ENCODE measurements at places on chromosomes 4 and X.

DNA sequence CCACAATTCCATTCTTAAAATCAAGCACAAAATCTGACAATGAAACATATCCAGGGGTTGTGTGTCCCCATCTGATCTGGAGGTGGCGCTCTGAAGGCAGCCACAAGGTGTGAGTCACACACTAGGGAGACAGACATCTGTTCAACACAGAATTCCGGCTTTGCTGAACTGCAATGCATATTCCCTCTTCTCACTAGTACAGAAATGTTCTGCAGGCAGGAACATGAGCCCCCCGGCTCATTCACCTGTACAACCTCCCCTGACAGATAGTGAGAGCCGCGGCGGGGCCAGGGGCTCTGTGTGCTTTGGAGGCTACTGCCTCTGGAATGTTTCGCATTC is 41.9 kb downstream of the WDR1 start:
- no peak for DNase-seq

- DNase-seq, result no peak
Observed at GRCh38 chr4:145884775-145885174, 53.8 kb downstream of the ZNF827 start.

GRCh38 chr4:176137631-176138030 is 57.8 kb downstream of the SPATA4 start:
- DNase-seq, result no peak

DNA sequence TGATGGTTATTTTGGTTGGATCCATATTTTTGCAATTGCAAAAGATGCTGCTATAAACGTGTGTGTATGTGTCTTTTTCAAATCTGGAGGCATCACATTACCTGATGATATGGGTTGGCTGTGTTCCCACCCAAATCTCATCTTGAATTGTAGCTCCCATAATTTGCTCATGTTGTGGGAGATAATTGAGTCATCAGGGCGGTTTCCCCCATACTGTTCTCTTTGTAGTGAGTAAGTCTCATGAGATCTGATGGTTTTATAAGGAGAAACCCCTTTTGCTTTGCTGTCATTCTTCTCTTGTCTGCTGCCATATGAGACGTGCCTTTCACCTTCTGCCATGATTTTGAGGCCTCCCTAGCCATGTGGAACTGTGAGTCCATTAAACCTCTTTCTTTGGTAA is 33.4 kb downstream of the APOOL start:
- no peak for DNase-seq

DNA sequence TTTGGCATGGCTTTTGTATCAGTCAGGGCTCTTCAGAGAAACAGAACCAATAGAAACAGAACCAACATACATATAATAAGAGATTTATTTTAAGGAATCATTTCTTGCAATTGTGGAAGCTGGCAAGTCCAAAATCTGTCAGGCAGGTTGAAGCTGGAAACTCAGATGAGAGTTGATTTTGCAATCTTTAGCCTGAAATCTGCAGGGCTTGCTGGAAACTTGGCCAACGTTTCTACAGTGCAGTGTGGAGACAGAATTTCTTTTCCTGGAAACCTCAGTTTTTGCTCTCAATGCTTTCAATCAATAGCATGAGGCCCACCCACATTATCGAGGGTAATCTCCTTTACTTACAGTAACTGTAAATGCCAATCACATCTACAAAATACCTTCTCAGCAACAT is 45.4 kb downstream of the COMMD8 start:
- DNase-seq, result no peak

GRCh38 chr4:3867403-3868100 is 101.4 kb downstream of the ADRA2C start:
- no peak for DNase-seq

GRCh38 chr4:41364876-41365275 is 108.1 kb downstream of the UCHL1 start:
- DNase-seq, result no peak

GRCh38 chr4:186201535-186202230 is 10.3 kb downstream of the CYP4V2 start:
- DNase-seq, result peak; percentile 25

DNA sequence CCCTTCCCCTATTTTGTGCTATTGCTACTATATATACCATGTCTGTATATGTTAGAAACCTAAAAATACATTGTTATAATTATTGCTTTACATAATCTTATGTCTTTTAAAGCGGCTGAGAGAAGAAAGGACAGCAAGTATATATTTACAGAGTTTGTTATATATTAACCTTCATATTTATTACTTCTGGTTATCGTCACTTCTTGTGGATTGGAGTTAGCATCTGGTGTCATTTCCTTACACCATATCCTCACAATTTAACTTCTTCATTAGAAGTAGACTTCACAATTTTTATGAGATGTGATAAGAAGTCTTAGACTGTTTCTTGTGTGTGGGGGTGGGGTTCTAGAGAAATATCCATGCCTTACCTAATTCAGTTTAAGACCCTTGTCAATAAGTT is 123.1 kb downstream of the ATXN3L start:
- DNase-seq, result no peak

- no peak for DNase-seq
Observed at GRCh38 chr4:73729534-73730165, 10.7 kb upstream of the CXCL8 start.

- DNase-seq, result no peak
Observed at GRCh38 chr4:146661367-146661766, 22.7 kb downstream of the POU4F2 start.

DNA sequence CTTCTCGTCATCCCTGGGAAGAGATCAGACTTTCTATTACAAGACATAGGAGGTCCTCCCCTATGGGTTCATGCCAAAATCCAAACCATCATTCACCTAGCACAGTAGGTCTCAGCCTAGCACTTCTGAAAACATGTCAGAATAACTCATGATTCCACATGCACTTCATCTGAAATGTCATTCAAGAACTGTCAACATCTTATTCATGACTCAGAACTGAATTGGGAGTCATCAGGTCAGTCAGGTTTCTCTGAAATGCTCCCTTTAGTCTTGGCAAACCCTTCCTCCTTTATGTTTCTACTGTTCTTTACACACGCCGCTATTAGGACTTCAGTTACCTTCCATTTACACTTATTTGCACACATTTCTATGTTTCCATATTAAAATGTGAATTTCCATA is 67.2 kb downstream of the ANTXR2 start:
- DNase-seq, result no peak

GRCh38 chr4:124868495-124868894 is 156.0 kb upstream of the ANKRD50 start:
- no peak for DNase-seq

DNA sequence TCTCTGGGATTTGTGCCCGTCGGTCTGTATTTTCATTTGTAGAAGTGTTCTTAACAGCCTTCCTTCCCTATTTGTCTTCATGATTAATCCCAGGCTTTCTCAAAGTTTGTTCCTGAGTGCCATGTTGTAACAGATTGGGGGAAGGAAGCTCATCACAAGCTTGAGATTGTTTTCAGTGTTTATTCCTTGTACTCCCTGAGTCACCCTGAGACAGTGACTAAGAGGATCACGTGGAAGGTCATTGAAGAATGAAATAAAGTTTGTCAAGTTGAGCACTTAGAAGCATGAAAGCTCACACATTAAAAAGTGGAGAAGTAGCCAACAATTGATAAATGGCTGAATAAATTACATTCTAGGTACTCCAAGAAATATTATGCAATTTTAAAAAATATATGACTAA is 153.5 kb upstream of the FAM241A start:
- DNase-seq, result no peak

DNA sequence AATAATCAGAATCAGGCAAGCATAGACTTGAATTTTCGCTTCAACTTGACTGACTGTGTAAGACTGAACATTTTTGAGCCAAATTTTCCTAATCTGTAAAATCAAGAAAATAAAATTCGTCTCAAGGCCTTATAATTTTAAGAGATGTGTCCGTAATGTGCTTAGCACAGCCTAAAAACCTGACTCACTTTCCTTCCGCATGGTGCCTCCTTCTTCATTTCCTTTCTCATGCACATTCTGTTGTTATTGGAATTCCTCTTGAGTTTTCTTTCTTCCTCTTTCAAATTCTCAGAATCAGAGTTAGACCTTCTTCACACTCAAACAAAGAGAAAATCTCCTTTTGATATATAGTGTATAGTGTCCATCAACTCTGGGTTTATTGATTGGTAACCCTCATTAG is 208.9 kb upstream of the SLIT2 start:
- DNase-seq, result no peak

- no peak for DNase-seq
Observed at GRCh38 chr4:83929550-83929949, 393.6 kb downstream of the GPAT3 start.

GRCh38 chrX:136057567-136057966 is 72.3 kb downstream of the SLC9A6 start:
- no peak for DNase-seq

GRCh38 chr4:25160714-25161592 is 704 bp upstream of the SEPSECS start:
- no peak for DNase-seq

DNA sequence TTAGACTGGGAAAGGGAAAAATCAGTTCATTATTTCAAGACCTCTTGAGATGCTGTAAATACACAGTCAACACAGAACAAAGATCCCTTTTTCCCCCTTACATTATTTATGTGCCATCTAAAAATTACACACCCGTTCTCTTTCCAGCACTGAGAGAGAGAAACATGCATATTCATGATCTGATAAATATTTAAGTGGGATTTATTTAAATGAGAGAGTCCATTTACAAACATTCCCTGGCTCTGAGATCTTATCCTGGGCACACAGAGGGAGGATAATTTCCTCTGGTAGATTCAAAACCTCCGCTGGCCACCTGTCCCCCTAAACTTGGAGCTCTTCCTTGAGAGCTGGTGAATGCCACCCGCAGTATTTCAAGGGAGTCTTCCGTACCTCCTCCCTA is 88.6 kb downstream of the GRIA3 start:
- no peak for DNase-seq

DNA sequence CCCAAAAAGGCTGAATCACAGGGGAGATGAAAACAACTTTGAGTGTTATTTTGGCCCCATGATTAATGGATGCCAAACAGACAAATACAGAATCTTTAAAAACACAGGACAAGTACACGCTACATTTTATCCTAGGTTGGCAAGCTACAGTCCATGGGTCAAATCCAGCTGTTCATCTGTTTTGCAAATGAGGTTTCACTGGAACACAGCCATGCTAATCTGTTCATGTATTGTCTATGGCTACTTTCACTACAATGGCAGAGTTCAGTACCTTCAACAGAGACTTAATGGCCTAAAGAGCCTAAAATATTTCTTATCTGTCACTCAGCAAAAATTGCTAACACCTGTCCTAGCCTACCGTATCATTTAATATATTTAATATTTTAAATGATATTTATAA is 1548.5 kb upstream of the IGFBP7 start:
- DNase-seq, result no peak

GRCh38 chrX:42028109-42028508 is 104.8 kb upstream of the CASK start:
- DNase-seq, result no peak

DNA sequence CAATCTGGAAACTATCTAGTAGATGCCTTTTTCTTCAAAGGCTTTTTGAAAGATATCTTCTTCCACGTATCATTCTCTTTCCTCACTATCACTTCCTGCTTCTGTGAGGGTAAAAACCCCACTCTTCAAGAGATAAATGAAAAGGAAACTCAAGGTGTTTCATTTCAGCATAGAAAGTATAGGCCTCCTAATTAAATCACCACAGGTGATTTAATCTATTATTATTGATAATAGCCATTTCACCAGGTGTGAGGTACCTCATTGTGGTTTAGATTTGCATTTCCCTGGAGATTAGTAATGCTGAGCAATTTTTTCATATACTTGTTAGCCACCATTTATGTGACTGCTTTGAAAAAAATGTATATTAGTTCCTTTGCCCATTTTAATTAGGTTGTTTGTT is 92.0 kb upstream of the EMCN start:
- DNase-seq, result no peak

- no peak for DNase-seq
Observed at GRCh38 chrX:154751203-154751668, 359 bp upstream of the GAB3 start.

DNA sequence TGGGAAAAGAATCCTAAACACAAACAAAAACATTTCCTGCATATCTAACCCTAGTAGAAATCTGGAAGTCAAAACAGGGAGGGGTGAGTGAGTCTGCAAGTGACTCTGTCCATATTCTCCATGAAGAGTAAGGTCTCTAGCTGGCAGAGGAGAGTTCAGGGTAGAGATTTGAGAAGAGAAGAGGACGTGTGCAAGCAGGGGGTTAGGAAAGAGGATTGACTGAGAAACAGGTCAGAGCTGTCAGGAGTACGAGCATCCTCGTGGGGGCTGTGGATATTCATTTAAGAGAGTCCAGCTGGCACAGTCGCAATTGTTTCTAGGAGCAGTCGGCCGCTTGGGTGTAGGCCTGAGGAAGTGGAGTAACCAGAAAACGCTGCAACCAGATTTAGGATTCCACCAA is 27.9 kb downstream of the PROM1 start:
- no peak for DNase-seq

DNA sequence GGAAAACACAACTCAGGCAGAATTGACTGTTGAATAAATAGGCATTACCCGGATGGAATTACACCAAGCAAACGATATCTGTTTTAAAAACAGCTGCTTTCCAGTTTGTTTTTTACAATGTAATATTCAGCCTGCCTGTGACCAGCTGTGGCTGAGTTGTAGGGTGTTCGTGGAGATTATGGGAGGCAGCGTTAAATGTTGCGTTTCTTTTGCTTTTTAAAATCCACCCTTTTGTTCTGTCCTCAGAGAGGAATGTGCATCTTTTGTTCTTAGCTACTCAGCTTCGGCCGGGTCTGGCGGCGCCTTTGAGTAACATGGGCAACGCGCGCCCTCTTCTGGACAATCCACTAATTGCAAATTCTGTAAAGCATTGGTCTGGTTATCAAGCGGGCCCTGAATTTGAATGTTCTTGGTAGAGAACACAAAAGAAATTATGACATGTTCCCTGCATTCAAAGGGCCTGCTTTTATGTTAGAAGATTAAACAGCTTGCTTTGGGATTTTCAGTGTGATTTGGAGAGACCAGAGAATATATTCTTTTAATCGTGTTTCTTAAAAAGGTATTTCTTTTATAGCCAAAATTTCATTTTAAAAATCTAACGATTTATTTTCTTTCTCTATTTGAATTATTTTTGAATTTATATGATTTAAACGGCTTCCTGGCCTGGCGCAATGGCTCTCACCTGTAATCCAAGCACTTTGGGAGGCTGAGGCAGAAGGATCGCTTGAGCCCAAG is 76.3 kb upstream of the TRIM2 start:
- DNase-seq, result peak; percentile 73

DNA sequence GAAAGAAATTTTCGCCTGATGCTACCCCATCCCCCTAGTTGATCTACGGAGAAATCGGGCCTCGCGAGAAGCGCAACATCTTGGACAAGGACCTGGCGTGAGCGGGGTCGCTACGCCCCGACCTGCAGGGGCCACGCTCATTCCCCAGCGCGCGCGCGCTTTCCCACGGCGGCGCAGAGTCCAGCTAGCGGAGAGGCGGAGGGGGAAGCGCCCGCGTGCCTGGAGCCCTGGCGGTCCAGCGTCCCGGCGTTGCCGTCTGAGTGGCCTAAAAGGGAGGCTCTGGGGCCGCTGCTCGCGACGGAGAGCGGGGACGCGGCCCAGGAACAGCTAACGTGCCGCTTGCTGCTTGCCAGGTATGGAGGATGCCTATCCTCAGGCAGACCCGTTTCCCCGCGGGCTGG is 6.0 kb upstream of the SOX3 start:
- no peak for DNase-seq

Measured in stimulated activated CD4-positive, alpha-beta T cell treated with anti-CD3 and anti-CD28 coated beads, Interleukin-1b, Interleukin-23, amount 100 ng/mL, for 24 hours (primary cell).